ENCODE measurements at places on chromosomes 2 and 18.

- DNase-seq = no peak
Measured at GRCh38 chr2:188439986-188440385, 148.3 kb downstream of the GULP1 start.

- no peak for DNase-seq
Measured at GRCh38 chr2:156576005-156576404, 139.8 kb downstream of the GPD2 start.

DNA sequence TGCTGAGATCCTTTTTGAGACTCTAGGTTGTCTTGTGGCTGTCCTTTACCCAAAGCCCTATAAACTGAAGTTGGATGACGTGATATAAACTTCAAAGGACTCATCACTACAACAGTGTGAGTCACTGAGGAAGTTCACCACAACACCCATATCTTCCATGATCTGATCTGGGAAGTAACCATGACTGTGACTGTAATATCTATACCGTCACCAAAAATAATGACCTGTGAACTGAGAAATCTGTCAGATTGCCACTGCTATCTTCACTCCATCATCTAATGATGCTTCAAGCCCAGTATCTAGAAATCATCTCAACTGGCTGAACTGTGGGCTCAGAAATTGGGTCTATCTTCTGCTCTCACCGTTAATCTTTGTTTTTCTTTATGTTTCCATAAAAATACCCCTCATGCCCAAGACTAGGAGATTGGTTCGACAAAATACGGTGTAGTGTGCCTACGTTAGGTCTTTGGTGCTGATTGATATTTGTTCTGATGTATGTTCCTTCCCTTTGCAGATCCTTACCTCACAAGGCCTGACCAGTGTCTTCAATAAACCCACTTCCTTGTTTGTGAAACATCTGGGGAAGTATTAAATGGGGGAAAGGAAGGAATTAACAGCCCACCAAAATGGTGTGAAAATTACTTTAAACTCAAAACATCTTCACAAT is 78.2 kb downstream of the MYL12B start:
- DNase-seq = no peak

DNA sequence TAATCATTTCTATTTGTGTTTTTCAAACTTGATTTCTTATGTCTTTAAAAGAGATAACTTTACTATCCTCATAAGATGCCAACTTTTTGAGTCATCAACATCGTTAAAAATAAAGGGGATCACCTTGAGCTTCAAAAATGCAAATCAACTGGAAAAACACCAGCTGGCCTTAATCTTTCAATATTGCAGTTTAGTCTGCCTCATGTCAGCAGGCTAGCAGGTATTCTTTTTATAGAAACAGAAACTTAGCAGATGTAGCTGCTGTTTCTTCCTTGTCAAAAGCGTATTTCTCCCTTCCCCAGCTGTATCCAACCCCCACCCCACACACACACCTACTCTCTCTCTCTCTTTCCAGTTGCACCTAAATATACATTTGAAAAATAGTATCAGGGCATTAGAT is 154.1 kb upstream of the ZNF804A start:
- DNase-seq = no peak

- DNase-seq = no peak
Measured at GRCh38 chr2:128069769-128070168, 21.2 kb upstream of the UGGT1 start.

GRCh38 chr18:11268153-11268552 is 118.8 kb upstream of the PIEZO2 start:
- DNase-seq = no peak

- no peak for DNase-seq
Measured at GRCh38 chr2:235836491-235836911, 331.7 kb downstream of the GBX2 start.

GRCh38 chr2:215451012-215451756 is 15.3 kb upstream of the FN1 start:
- peak; percentile 37 for DNase-seq

DNA sequence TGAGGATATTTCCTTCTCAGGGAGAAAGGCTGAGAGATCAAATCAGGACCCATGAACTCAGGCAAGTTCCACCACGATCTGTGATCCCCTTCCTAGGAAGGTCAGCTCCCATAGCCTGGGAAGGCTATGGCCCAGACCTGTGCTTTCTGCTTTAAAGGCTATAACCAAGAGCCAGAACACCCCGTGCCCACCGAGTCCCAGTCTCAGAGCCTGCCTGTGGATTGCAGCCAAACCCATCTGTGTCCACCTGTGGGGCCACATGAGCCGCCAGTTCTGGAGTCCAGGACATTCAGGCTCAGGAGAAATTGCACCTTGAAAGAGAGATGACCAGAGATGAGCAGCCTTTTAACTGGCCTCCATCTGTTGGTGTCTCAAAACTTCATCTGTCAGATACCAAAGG is 46.9 kb downstream of the MAL start:
- no peak for DNase-seq

- peak; percentile 93 for DNase-seq
Measured at GRCh38 chr18:70132999-70133398, 72.5 kb downstream of the RTTN start.

DNA sequence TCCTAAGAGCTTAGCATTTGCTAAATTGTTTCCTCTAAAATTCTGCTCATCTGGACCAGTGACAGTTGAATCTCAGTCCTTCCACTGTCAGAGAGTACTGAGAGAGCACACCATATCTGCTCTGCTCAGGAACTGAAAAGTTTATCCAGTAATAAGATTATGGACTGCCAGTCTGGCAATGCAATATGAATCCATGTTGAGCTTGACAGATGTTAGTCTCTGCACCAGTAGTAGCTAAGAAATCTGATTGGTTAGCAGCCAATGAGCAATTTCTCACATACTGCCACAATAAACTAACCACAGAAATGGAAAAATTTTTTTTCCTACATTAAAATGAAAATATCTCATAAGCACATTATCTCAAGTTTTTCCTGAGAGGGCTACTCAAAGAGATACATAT is 2.3 kb downstream of the PRKD3 start:
- DNase-seq = peak; percentile 59

DNA sequence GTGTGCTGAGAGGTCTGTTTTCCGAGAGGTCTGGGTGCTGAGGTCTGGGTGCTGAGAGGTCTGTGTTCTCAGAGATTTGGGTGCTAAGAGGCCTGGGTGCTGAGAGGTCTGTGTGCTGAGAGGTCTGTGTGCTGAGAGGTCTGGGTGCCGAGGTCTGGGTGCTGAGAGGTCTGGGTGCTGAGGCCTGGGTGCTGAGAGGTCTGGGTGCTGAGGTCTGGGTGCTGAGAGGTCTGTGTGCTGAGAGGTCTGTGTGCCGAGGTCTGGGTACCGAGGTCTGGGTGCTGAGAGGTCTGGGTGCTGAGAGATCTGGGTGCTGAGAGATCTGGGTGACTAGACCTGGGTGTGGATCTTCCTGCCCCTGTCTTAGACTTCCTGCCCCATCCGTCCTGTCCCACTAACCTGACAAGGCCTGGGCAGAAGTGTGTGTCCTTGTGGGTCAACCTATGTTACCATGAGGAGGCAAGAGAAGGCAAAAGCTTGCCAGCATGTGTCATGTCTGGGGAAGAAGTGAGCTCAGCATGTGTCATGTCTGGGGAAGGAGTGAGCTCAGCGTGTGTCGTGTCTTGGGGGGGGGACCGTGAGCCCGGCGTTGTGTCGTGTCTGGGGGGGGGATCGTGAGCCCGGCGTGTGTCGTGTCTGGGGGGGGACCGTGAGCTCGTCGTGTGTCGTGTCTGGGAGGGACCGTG is 69.3 kb downstream of the KCNG2 start:
- DNase-seq = peak; percentile 6

- DNase-seq = peak; percentile 2
Measured at GRCh38 chr2:160989778-160990177, 170.4 kb upstream of the TANK start.

- DNase-seq = no peak
Measured at GRCh38 chr18:8616028-8616401, 6.8 kb downstream of the RAB12 start.

DNA sequence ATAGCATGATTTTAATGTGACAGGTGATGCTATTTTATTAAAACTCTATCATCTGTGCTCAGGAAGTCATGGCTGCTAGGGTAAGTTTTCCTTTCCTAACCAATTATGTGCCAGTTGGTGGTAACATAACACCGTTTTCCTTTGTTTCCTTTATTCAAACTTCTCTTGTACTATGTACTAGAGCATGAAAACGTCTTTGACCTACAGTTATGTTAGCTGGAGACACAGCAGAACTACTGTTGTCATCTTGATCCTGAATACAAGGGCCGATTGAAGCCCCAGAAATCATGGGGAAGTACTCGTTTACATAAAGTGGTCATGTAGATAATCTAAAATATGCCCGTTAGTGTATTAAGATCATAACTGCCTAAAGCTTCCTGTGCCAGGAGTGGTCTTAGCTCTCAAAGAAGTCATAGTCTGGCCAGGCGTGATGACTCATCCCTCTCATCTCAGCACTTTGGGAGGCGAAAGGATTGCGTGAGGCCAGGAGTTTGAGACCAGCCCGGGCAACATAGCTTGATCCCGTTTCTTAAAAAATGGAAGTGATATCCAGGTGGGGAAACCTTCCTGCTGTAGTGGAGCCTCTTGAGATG is 20.5 kb downstream of the NEDD4L start:
- peak; percentile 17 for DNase-seq

DNA sequence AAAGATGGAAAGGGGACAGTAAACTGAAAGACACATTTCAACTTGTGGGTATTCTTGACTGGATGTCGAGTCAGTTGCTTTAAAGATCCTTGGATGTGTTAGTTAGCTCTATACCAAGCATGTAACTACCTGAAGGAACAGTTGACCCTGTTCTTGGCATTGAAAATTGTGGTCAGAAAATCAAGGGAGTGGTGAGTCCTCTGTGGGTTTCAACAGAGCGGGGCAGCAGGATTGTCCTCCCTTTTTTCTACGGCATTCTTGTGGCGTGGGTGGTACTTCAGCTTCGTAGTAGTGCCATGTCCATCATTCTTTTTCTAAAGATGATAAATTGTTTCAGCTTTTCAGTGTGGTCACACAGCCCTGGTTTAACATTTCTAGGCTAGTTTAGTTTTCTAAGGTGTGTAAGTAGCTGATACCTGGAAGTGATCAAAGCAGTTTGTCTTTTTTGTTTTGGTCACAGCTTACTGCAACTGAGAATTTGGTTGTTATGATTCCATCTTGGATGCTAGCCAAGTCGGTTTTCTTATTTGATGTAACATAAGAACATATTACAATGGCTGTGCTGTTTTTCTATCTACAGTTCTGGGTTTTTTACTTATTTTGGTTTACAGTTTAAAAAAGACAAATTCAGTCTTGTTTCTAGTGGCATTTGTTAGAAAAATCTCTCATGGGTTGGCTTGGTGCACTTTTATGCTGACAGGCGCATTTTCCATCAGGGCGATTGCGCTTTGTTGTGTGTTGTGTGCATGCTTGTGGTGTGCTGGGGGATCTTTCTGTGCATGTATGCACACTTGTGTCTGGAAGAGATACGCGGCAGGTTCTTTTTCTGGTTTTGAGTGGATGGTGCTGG is 84.7 kb downstream of the ZNF407 start:
- no peak for DNase-seq

- no peak for DNase-seq
Measured at GRCh38 chr2:44748-45341, 1.5 kb downstream of the FAM110C start.

- no peak for DNase-seq
Measured at GRCh38 chr2:45678791-45679348, 27.4 kb downstream of the PRKCE start.

DNA sequence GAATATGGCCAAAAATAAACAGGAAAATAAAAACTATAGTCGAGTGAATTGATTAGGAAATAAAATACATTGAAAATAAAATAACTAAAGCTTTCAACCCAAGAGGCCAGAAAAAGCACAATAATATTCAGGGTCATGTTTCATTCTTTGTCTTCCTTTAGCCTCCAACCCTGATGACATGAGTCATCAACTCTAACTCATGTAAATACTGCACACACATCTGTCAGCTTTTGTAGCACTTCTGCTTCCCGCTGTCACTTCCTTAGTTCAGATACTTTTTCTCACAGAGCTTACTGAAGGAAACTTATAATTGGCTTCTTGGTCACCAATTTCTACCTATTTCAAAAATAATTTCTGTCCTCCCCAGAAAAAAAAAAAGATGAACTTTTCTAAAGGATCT is 112.8 kb downstream of the UPP2 start:
- peak; percentile 65 for DNase-seq

DNA sequence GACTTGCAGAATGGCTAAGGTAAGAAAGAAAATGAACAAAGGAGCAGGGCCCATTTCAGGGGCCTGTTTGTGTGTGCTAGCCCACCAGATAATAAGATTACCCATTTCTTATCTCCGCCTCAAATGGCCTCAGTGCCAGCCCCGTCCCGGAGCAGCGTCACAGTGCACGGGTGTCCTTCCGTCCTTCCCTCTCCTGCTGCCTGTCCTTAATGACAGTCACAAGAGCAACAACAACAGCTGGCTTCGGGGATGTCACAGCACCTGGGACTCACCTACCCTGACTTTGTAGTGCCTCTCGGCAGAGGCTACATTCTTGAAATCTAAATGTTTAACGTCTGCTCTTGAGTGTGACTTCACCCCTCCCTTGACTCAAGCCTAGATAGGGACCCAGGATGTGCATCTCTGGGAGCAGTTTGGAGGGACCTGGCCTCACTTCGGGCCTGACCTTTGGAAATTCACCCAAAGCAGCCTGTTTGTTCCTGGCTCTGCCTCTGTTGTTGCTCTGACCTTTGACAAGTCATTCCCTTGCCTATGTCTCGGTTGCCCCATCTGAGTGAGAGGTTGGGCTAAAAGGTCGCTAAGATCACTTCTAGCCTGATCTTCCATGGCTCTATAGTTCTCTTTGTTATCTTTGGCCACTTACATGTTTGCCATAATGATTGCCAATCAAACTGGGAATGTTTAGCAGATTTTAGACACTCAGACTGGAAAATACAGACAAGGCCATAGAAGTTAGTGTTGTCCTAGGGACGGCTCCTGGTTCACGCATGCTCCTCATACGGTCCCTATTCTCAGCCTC is 122.5 kb downstream of the KLHL29 start:
- DNase-seq = no peak

DNA sequence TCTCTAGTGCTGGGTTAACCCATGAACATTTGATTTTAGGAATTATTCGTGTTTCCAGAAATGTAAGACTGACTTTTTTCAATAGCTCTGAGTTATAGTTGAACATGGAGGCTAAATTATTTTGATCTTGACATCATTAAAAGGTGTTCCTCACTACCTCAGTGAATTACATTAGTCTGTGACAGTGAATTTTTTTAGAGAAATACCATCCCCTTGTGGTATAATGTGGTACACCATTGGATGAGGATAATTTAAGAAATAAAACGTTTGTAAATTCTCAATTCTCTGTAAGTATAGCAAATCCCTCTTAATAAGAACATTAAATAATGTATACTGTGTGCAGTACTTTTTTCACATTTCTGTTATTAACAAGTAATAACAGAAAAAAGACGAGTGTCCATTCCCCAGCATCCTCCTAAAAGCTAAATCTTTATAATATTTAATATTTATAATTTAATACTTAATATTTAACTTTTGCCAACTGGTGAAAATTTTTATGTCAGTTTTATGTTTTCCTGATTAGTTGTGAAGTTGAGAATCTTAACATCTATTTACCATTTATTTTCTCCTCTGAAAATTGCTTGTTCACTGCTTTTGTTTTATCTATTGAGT is 70.3 kb upstream of the CWC22 start:
- peak; percentile 25 for DNase-seq

- DNase-seq = no peak
Measured at GRCh38 chr2:115484486-115484885, 1042.0 kb downstream of the DPP10 start.

All from fibroblast of skin of back (primary cell).